Fibroblast of villous mesenchyme (primary cell): ENCODE measurements at places on chromosomes 11 and 22. TPM values are rescaled to one million over a fixed set of nuclear protein-coding genes. Genes with fewer than 3 reads are reported as not detected.

Gene KCNE3
- total RNA-seq: under 0.01 and 0.64 TPM in 2 replicates

Gene MS4A15
- not detected in 2 replicates for total RNA-seq

Gene SSTR3
- total RNA-seq: not detected in 2 replicates

Gene KDM4E
- not detected in 2 replicates for total RNA-seq

Gene RBMXL2
- under 0.01 TPM in 1 of 2 replicates, not detected in the other for total RNA-seq
